HTR-8/SVneo (cell line): ENCODE measurements at places on chromosomes 5 and 9.

DNA sequence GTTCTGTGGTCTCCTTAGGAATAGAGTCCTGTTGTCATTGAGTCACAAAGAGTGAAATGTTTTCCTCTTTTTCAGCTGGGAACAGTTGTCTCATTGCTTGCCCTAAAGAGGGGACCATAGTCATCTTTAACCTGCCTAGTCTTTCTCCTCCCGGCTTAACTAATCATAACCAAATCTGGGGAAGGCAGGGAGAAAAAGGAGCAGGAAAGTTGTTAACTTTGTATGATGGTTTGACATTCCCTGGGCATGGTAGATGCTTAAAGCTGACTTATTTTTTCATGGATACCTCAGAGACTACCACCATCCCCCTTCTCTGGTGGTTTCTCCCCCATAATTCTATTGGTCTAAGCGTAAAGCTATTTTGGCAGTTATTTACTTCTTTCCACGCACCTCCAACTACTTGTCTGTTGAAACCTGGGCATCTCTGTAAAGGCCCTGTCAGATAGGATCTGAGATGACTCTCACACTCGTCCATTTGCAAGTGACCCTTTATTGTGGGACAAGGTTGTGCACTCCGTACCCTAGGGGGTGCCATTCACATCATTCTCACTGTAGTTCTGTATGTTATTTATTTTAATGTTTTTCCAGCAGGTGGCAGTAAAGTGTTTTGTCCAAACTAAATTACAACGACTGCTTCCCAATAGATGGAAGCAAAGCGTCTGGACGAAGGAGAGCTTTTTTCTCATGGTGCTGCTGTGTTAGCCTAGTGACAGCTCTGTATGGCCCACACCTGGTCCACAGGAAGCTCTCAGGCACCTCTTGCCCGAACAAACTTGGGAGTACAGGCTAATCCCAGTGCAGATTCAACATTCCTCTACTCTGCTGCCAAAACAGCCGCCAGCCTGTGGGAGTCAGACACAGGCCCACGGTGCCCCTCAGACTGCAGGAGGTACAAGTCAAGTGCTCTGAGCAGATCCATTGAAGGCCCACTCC, 3.0 kb upstream of the FAM13B start:
- DNase-seq: peak; percentile 77

GRCh38 chr5:111066261-111066938, 5.1 kb upstream of the TSLP start:
- no peak for DNase-seq

- DNase-seq: no peak
Observed at GRCh38 chr9:29150606-29151005, 1577.3 kb upstream of the C9orf72 start.

GRCh38 chr9:114491430-114492003, 13.8 kb downstream of the WHRN start:
- DNase-seq: no peak

DNA sequence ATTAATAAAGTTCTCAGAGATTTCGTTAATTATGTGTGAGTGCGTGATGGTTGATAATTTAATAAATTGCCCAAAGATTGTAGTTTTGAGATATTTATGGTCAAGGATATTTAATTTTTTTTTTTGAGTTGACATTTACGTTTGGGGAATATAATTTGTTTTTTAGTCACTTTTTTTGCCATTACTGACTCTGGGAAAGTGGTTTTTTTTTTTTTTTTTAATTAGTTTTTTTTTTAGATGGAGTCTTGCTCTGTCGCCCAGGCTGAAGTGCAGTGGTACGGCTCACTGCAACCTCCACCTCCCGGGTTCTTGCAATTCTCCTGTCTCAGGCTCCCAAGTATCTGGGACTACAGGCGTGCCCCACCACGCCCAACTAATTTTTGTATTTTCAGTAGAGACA, 1.7 kb downstream of the BDP1 start:
- DNase-seq: no peak

- DNase-seq: peak; percentile 22
Observed at GRCh38 chr9:98575379-98576346, 133.1 kb downstream of the GABBR2 start.

DNA sequence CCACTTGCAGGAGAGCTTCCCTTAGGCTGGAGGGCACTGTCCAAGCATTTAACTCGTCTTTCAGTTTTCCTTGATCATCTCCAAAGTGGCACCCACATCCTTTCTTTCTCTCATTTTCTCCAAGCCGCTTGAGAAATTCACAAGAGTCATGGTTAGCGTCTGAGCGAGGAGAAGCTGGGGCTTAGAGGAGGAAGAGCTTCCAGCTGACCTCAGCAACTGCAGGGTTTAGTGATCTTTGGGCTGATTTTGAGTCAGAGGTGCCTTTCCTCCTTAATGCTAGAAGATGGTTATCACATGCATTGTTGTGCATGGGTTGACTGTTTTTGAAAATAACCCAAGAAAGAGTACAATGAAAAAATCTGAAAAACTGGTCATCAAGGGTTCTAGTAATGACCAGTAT, 134.7 kb downstream of the GADD45G start:
- no peak for DNase-seq

DNA sequence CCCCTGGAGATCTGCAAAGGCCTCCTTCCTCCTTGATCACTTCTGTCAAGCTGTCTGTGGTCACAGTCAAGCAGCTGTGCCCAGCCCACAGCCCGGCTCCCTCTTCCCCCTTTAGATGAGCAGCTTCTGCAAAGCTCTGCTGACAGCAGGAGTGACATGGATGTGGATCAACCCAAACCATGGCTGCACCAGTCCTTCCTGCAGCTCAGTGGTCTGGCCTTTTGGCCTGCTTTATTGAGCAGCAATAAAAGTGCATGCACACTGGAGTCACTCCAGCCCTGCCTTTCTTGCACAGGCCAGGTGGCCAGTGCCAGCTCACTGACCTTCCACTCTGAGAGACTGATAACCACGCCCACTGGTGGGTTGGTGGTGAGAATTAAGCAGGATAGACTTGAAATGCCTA, 91.3 kb upstream of the OTULINL start:
- DNase-seq: no peak

GRCh38 chr5:72654231-72654630, 147.0 kb upstream of the ZNF366 start:
- no peak for DNase-seq

DNA sequence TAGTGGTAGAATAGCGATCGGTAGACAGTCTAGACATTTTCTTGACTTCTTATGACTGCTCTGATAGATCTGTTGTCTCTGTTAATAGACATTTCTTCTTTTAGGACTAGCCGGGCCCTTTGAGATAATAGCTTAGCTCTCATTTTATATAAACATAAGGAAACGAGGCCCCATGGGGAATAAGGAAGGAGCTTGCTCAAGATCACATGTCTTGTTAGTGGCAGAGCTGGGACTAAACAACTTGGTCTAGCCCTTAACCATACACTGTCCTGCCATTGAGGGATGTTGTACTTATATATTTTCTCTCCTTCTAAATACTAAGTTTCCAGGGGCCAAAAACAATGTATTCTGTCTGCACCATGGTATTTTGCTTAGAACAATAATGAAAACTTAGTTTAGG, 140.0 kb downstream of the GCNT1 start:
- no peak for DNase-seq

- DNase-seq: no peak
Observed at GRCh38 chr9:99130069-99130468, 25.2 kb downstream of the TGFBR1 start.

DNA sequence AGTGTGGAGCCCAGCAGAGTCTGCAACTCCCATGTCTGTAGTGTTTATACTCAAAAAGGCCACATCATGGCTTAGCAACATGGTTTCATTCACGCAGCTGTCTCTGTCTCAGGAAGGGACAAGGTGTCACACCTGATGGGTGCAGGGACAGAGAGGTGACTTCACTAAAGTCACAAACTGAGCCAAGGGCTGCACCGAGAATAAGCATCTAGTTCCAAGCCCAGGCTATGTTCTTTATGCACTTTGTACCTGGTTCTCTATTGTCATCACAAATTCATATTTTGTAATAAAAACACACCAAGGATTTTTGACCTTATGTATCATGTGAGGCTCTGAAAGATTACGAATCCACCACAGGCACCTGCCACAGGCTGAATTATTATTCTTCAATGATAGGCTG, 64.9 kb upstream of the STK32A start:
- no peak for DNase-seq

GRCh38 chr9:107907255-107907654, 417.7 kb upstream of the KLF4 start:
- DNase-seq: no peak
